PC-3 (cell line): ENCODE measurements at places on chromosomes 16 and 17. TPM values are rescaled to one million over a fixed set of nuclear protein-coding genes. Genes with fewer than 3 reads are reported as not detected.

Gene WIPF2
- total RNA-seq = 6.0 and 12.1 TPM in 2 replicates

Gene TMEM235
- not detected in 2 replicates for total RNA-seq

Gene OR3A2
- not detected in 2 replicates for total RNA-seq

Gene C16orf74
- total RNA-seq = 64.6 and 71.0 TPM in 2 replicates

Gene TSPAN10
- 3.5 and 3.9 TPM in 2 replicates for total RNA-seq

Gene ST6GALNAC1
- 2.6 and 4.1 TPM in 2 replicates for total RNA-seq

Gene NEUROD2
- total RNA-seq = not detected in 2 replicates

Gene SLC12A3
- not detected in 2 replicates for total RNA-seq

Gene SMIM22
- total RNA-seq = not detected in 2 replicates

Gene SLC12A4
- 29.3 and 33.2 TPM in 2 replicates for total RNA-seq

DNA sequence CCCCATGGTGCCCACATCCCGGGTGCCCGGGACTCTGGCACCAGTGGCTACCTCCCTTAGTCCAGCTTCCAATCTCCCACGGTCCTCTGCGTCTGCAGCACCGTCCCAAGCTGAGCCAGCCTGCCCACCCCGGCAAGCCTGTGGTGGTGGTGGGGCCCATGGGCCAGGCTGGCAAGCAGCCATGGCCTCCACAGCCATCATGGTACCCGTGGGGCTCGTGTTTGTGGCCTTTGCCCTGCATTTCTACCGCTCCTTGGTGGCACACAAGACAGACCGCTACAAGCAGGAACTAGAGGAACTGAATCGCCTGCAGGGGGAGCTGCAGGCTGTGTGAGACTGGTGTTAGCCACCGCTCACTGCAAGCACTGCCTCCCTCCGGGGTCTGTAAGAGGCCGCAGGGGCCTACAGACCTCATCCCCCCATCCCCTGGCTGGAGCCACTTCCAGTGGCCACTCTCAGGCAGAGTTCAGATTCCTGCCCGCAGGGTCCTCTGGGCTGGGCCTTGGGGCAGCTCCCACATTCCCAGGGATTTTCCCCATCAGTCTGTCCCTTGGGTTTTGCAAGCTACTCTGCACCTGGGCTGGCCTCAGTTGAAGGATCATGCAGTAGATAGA, 3.9 kb upstream of the SETD1A start:
- H3K4me1 ChIP-seq = peaks cover 8% of the 10 kb centered on the region
- no peaks in the 10 kb centered on the region; the same call in 1 of the 2 replicates for H3K36me3 ChIP-seq
- no peak overlapping the region for H3K27ac ChIP-seq
- no peak overlapping the region for H3K4me3 ChIP-seq
- H3K27me3 ChIP-seq = no peaks in the 10 kb centered on the region

DNA sequence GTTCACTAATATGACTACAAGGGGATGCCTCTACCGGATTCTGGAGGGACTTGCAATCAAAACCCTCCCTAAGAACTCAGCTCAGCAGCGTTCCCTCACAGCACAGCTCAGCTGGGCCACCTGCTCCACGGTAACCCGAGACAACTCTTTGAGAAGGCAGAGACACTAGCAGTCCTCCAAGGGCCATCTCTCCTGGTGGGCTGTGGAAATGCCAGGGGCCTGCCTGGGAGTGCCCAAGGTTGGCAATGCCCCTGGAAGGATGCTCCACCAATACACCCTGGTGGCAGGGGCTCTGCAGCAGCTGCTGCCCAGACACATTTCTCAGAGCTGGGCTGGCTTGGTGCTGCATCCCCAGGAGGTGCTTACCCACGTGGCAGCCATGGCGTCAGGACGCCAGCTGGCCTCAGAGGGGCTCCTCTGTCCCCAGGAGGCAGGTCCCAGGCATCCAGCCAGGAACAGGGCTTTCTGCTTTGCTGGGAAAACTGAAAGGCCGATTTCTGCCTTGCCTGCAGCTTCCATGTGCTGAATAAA, 16.5 kb downstream of the CDIP1 start:
- DNase-seq = no peak
- no peaks in the 10 kb centered on the region for H3K36me3 ChIP-seq
- no peaks in the 10 kb centered on the region for H3K4me1 ChIP-seq
- no peaks in the 10 kb centered on the region for H3K27me3 ChIP-seq
- H3K4me3 ChIP-seq = no peak overlapping the region

- H3K27me3 ChIP-seq = 0 out of 2 replicates have a peak, but pooled peaks cover 3% of the 10 kb centered on the region
- H3K27ac ChIP-seq = no peak overlapping the region
- no peaks in the 10 kb centered on the region for H3K36me3 ChIP-seq
These were observed 94.2 kb downstream of the C16orf78 start for GRCh38 chr16:49467540-49468372.

- peaks cover 55% of the 10 kb centered on the region for H3K27me3 ChIP-seq
- no peaks in the 10 kb centered on the region for H3K36me3 ChIP-seq
- H3K27ac ChIP-seq = no peak overlapping the region
- no peaks in the 10 kb centered on the region for H3K4me1 ChIP-seq
- H3K4me3 ChIP-seq = no peak overlapping the region
These were observed 68.1 kb upstream of the CACNG3 start for GRCh38 chr16:24188021-24188542.

GRCh38 chr17:69218986-69219385, 9.6 kb downstream of the ABCA10 start:
- DNase-seq = no peak
- no peak overlapping the region for H3K27ac ChIP-seq
- no peaks in the 10 kb centered on the region for H3K4me1 ChIP-seq
- no peaks in the 10 kb centered on the region for H3K36me3 ChIP-seq
- H3K27me3 ChIP-seq = no peaks in the 10 kb centered on the region

DNA sequence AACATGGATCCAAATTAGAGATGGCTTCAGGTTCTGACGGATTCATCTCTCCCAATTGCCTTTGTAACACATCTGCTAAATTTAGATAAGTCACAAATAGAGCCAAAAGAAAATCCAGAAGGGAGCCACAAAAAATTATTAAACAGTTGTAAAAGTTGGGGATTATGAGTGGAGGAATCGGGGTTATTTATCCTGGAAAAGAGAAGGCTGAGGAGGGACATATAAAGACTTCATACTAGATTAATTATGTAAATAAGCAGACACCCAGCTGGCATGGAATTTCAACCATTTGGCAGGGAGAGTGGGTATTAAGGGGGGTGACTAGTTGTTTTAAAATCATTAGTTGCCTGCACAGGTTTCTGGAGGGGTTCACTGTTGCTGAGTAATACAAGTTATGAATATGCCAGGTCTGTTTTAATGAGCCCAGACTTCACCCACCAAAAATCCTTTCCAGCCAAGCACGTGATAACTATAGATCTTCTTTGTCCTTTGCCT, 89.6 kb downstream of the CDH13 start:
- H3K36me3 ChIP-seq = no peaks in the 10 kb centered on the region
- H3K4me3 ChIP-seq = no peak overlapping the region
- peaks cover 29% of the 10 kb centered on the region for H3K27me3 ChIP-seq
- H3K27ac ChIP-seq = no peak overlapping the region

DNA sequence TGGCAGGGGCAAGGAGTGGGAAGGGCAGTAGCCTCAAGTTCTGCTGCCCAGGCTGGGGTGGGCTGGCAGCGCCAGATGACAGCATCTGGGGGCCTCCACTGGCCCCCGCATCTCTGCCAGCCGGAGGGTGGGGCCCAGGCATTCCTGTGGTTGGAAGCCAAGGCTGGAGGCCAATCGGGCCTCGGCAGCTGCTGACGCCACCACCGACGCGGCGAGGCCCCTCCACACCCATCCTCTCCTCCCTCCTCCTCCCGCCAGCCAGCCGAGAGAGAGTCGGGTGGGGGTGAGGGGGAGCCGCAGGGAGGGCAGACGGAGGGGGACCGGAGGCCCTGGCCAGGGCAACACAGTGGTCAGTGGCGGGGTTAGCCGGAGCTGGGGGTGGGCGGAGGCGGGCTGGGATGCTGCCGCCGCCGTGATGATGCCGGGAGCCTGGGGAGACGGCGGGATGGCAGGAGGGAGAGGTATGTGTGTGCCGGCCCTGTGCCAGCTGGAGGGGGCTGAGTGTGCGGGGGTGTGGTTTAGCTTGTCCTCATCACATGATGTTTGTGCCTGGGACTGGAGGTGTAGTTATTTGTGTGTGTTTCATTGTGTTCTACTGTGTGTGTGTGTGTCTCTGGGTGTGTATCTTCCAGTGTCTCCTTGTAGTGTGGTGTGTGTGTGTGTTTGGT, 36.6 kb downstream of the ARHGAP23 start:
- H3K4me3 ChIP-seq = no peak overlapping the region
- no peak for DNase-seq
- no peaks in the 10 kb centered on the region for H3K36me3 ChIP-seq
- H3K4me1 ChIP-seq = no peaks in the 10 kb centered on the region
- no peak overlapping the region for H3K27ac ChIP-seq

GRCh38 chr17:77472468-77473310, 331.9 kb downstream of the SEC14L1 start:
- no peaks in the 10 kb centered on the region for H3K27me3 ChIP-seq
- H3K4me3 ChIP-seq = no peak overlapping the region
- no peak overlapping the region for H3K27ac ChIP-seq
- DNase-seq = no peak

GRCh38 chr17:82297280-82297713, 20.1 kb downstream of the CD7 start:
- peak overlapping the region; percentile 99 for H3K27ac ChIP-seq
- DNase-seq = peak; percentile 86
- no peaks in the 10 kb centered on the region for H3K27me3 ChIP-seq
- H3K4me3 ChIP-seq = peak overlapping the region; percentile 69
- peaks cover 54% of the 10 kb centered on the region for H3K4me1 ChIP-seq

DNA sequence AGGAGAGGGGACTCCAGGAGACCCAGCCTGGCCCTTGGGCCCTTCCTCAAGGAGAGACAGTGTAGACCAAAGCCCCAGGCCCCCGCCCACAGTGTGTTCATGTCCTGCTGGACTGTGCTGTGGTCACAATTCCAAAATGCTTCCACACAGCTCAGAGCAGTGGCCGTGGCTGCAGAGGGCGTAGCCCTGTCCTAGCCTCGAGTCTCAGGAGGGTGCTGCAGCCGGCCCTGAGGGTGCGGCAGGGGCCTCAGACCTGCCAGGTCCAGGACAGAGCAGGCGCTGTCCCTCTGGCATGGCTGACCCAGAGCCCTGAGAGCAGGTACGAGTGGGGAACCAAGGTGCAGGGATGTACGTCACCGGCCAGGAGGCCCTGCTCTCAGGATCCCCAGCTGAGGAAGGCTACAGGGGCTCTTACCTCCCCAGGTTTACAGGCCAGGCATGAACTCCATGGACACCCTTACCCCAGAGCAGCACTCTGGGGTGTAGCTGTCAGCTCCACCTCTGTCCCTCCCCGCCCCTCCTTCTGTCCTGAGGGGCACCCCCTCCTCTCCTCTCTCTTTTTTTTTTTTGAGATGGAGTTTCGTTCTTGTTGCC, 7.3 kb downstream of the DBNDD1 start:
- H3K36me3 ChIP-seq = no peaks in the 10 kb centered on the region
- no peak overlapping the region for H3K4me3 ChIP-seq
- no peaks in the 10 kb centered on the region for H3K4me1 ChIP-seq
- H3K27me3 ChIP-seq = no peaks in the 10 kb centered on the region
- H3K27ac ChIP-seq = no peak overlapping the region

DNA sequence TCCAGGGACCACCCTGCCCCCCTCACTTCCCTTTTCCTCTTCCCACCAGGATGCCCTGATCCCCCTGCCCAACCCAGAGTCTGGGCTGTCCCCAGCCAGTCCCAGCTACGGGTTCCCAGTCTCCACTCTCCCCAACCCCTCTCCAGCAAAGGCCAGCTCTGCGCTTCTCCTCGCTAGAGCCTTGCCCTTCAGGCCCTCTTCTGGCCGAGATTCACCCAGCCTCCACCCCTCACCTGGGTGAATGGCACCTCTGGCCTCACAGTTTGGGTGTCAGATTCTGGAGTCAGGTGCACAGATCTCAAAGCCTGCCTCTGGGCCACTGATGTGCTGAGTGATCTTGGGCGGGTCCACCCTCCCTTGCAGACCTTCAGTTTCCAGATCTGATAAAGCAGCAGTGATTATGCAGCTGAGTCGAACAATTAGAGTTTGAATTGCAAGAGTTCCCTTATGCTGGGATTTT, 185.6 kb upstream of the TNRC6C start:
- H3K4me1 ChIP-seq = no peaks in the 10 kb centered on the region
- no peaks in the 10 kb centered on the region for H3K36me3 ChIP-seq
- H3K27me3 ChIP-seq = peaks cover 28% of the 10 kb centered on the region
- H3K4me3 ChIP-seq = no peak overlapping the region

DNA sequence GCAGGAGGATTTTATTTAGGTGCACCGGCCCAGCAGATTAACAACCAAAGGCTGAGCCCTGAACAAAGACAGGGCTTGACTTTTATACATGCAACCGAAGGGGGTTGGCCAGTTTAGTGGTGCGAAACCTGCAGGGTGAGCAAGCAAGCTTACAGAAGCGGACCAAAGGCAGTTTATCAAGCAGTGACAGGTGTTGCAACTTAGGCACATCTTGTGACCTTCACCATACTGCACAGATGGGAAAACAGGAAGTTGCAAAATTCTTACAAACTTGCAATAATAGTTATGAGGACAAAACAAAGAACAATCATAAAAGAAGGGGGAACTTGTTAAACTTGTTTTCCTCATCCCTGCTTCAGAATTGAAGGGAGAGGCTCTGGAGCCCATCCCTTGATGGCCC, 1265.1 kb downstream of the CDH8 start:
- H3K27ac ChIP-seq = no peak overlapping the region
- H3K36me3 ChIP-seq = no peaks in the 10 kb centered on the region
- DNase-seq = no peak

DNA sequence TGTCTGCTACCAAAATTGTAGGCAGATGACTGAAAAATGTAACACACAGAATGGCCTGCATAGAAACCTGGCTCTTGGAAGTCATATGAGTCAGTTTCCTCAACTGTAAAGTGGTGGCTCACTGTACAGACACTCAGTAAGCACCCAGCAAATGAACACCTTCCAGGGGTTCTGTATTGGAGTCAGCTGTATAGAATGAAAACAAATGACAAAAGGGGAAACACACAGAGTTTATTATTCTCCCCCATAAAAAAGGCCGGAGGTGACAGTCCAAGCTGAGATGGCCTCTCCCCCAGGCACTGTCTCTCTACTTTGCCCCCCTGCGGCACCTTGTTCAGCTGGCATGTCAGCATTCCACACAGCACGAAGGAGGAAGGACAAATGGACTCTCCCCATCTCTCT, 6.2 kb upstream of the MEOX1 start:
- no peak overlapping the region for H3K27ac ChIP-seq
- H3K4me3 ChIP-seq = no peak overlapping the region
- H3K27me3 ChIP-seq = no peaks in the 10 kb centered on the region
- DNase-seq = peak; percentile 73

GRCh38 chr17:66412857-66413558, 110.6 kb downstream of the PRKCA start:
- H3K27me3 ChIP-seq = no peaks in the 10 kb centered on the region
- H3K4me1 ChIP-seq = no peaks in the 10 kb centered on the region
- DNase-seq = no peak

DNA sequence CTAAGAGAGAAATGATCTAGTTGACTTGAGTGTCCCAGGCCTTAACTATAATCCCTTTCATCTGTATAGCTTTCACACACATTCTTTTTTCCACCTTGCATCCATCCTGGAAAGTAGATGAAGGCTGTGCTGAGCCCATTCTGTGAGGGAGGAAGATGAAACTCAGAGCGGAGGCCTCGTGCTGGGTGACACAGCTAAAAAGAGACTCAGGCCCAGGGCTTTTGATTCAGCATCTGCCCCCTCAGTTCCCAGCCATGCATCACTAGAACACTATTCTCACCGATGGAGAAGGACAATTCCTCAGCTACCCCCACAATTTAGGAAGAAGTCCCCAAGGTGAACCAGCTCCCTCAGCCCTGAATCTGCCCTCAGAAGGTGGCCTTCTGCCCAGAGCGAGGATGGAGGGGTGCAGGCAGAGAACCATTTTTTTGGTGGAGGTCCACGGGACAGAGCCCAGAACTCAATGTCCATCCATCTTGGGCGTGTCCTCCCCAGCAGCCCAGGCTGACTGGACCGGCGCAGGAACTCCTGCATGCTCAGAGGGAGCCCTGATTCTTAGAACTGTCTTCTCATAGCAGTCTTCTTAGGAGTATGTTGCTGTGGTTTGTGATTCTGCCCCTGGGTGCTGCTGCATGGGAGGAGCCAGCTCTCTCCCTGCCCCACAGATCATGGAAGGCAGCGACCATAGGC, 5.8 kb upstream of the MYCBPAP start:
- no peaks in the 10 kb centered on the region for H3K36me3 ChIP-seq
- peaks cover 8% of the 10 kb centered on the region for H3K4me1 ChIP-seq
- no peaks in the 10 kb centered on the region for H3K27me3 ChIP-seq
- no peak for DNase-seq
